ENCODE measurements at places on chromosomes 11 and 22.

- DNase-seq, result no peak
These were observed 22.5 kb upstream of the CYP2R1 start for GRCh38 chr11:14914536-14914935.

DNA sequence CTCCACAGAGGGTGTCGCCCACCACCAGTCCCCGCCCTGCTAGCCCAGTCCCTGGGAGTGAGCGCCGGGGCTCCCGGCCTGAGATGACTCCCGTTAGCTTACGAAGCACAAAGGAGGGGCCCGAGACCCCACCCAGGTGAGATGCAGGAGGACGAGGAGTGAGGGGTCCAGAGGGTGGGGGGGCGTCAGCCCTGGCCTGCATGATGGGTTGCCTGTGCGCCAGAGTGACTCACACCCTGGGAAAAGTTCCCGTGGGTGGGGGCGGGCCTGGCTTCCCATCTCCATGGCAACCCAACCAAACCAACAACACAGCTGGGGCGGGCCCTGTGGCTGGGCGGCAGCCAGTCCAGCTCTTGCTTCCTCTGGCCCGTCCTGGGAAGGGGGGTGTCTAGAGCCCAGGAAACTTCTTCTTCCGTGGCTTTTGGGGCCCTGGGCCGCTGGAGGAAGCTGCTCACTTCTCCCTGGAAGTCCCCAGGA is 4.5 kb downstream of the GAS2L1 start:
- DNase-seq, result peak; percentile 55

DNA sequence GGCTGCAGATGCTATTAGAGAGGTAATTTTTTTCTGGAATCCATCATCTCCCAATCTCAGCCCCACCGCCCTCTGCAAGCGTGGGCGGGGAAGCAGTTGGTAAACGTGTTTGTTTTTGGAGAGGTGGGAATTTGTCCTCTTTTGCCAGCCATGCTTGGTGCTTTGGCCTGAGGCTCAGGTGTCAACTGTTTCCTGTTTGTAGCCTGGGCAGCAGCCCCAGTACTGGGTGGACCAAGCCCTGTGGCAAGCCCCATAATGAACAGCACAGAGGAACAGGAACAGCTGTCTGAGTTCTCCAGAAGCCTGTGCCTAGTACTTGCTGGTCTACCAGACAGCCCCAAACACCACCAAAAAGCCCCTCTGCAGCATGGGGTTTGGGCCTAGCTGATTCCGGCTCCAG is 39.6 kb downstream of the POU2F3 start:
- DNase-seq, result no peak

DNA sequence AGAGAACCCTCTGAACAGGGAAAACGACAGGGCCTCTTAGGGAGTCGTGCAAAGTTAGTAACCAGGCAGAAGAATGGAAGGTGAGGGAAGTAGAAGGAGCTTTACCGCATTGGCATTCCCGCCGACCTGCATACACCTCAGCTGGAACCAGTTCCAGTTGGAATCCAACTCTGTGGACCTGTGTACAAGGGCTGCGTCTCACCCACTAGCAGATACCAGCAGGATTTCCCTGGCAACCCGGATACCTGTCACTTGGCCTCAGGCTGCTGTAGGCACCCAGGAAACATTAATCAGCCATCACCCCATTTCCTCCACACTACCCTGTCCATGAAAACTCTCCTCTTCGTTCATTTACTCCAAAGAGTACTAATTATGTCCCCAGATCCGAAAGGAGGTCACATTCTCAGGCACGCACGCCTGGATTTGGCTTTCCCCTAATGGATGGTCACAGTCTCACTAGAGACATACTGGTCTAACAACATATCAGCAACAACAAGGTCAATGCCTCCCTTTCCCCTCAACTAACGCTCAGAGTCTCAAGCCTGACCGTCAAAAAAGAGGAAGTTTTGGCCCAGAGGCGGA is 842 bp downstream of the ARFGAP2 start:
- DNase-seq, result no peak

DNA sequence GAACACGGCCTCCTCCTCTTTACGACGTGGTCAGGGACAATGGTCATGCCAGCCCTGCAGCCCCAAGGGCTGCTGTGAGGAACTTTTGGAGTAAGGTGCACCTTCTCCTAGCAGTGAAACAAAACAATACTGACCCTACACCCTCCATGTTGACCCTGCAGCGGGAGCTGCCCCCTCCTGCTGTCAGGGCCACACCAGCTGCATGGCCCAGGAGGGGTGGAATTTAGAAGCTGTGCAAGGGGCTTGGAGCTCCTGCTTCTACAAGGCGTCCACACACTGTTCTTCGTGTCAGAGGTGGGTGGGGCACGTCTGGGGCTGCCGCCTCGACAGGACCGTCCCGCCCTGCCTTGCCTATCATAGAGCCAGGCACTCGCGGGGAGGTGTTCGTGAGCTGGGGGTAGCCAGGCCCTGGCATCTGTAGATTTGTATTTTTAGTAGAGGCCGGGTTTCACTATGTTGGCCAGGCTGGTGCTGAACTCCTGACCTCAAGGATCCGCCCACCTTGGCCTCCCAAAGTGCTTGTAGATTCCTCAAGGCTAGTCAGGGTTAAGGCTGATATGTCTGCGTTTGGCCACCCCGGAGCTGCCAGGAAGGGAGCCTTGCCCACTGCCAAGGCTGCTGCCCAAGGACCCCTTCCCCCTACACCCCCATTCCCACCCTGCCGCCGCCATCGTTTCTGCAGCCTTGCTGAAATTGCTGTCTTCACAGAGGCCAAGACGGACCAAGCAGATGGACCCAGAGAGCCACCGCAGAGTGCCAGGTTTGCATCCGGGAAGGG is 15.9 kb downstream of the INCENP start:
- no peak for DNase-seq

GRCh38 chr22:48931452-48931851 is 896.2 kb downstream of the BRD1 start:
- DNase-seq, result no peak

DNA sequence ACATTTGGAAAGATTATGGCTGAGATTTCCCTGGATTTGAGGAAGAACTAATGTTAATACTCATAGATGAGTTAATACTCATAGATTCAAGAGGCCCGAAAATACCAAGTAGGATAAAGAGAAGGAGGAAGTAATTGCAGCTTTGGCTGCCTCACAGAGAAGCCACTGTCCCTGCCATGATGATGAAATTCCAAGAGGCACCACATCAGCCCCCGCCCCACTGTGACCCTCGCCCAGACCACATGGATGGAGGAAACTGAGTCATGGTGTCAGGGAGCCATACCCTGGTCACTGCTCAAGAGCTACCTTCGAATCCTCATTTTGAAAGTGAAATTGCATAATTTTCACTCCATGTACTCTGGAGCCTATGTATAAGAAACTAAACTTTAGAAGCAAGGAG is 92.9 kb upstream of the SLC22A12 start:
- DNase-seq, result no peak

DNA sequence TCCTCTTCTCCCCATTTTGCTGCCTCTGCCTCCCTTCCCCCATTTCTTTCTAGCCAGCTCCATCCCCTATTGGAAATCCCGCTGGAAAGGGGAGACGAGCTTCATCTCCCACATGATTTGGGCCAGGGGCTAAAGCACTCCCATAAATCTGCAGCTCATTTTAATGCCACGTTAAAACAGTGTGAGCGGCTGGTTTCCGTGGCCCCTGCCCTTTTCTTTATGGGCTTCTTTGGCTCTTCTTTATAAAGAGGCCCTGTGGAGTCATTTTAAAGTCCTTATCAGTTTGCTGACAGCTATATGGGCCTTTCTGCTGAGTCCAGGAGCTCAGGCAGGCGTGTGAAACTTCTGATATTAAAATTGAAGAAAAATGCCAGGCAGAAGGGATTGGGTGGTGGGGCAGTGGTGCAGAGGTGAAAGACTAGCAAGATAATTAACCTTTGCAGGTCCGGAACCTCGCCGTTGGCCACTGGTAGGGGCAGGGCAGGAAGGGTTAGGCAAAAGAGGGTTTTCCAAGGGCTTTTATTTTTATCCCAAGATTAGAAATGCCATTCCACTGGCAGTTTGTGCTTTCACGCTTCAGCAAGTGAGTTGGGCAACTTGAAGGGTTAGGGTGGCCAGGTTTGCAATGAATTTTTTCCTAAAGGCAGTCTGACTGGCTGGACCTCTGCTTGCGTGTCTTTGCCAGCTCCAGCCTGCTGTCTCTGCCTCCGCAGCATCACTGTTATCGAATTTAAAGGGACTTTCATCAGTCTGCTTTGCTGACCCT is 44.3 kb downstream of the EXT2 start:
- DNase-seq, result no peak

DNA sequence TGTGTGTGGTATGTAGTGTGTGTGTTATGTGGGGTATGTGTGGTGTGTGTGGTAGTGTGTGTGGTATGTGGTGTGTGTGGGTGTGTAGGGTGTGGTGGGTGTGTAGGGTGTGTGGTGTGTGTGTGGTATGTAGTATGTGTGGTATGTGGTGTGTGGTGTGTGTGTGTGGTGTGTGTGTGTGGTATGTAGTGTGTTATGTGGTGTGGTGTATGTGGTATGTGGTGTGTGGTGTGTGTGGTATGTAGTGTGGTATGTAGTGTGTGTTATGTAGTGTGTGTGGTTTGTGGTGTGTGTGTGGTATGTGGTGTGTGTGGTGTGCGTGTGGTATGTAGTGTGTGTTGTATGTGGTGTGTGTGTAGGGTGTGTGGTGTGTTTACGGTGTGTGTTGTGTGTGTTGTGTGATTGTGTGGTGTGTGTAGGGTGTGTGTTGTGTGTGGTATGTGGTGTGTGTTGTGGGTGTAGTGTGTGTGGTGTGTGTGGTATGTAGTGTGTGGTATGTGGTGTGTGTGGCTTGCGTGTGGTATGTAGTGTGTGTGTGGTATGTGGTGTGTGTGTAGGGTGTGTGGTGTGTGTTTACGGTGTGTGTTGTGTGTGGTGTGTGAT is 4.2 kb upstream of the PPP6R2 start:
- no peak for DNase-seq

DNA sequence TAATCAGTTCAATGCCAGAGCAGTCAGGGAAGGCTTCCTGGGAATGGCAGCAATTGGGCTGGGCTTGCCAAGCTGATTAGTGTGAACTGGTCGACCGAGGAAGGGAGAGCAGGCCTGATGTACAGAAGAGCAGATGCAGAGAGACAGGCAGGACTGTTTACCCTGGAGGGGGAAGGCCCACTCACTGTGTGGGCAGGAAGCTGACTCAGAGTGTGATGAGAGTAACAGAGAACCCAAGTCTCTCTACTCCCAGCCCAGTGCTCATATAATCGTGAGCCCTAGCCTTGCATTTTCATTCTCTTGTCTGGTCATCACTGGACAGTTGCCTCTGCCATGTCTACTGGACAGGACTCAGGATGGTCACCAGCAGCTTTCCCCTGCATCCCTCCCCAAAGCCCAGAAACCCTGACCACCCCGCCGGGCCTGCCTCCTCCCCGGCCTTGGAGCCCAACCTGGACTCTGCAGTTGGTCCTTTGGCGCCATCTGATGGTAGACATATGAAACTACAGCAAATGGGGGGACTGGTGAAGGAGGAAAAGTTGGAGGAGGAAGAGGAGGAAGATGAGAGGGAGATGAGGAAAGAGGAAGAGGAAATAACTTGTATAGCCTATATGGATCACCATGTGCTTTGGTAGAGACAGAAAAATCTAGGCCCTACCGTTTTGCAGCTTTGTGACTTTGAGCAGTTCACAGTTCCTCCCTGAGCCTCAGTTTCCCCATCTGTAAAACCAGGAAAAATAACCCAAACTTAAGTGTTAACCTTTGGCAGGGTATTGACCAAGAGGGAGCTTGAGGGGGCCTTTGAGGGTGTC is 43.4 kb upstream of the PRDM11 start:
- peak; percentile 85 for DNase-seq

- no peak for DNase-seq
These were observed 88.5 kb downstream of the GRAMD1B start for GRCh38 chr11:123518496-123519054.

DNA sequence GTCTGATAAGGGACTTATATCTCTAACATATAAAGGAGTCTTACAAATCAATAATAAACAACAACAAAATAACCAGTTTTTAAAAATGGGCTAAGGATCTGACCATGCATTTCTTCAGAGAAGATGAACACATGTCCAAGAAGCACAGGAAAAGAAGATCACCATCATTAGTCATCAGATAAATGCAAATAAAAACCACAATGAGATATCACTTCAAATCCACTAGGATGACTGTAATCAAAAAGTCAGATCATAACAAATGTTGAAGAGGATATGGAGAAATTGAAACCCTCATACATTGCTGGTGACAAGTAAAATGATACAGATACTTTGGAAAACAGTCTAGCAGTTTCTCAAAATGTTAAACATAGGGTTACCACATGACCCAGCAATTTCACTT is 61.2 kb upstream of the MYOD1 start:
- no peak for DNase-seq

DNA sequence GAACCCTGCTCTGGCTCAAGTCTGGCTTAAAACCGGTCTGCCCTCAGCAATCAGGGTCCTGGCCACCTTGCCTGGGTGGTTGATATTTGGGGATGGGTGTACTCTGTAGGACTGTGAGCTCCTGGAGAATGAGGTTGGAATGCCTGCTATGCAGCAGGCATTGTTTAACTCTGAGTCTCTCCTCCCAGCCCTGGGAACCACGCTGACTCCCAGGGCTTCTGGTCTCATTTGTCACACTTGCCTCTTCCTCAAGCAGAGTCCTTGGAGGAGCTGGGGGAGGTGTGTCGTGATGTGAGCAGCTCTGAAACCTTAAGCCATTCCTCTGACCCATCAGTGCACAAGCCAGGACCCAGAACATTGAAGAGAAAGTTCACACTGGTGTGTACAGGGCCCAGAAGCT is 340.1 kb downstream of the MN1 start:
- DNase-seq, result no peak

- peak; percentile 86 for DNase-seq
These were observed 6.5 kb downstream of the ARSA start for GRCh38 chr22:50621356-50621880.

GRCh38 chr11:69644071-69644961 is 3.4 kb downstream of the CCND1 start:
- no peak for DNase-seq

GRCh38 chr11:117195258-117195657 is 3.9 kb upstream of the TAGLN start:
- no peak for DNase-seq

- no peak for DNase-seq
These were observed 299.3 kb downstream of the BRD1 start for GRCh38 chr22:49528420-49528720.

- DNase-seq, result no peak
These were observed 55.7 kb upstream of the SHANK2 start for GRCh38 chr11:71307811-71308645.

DNA sequence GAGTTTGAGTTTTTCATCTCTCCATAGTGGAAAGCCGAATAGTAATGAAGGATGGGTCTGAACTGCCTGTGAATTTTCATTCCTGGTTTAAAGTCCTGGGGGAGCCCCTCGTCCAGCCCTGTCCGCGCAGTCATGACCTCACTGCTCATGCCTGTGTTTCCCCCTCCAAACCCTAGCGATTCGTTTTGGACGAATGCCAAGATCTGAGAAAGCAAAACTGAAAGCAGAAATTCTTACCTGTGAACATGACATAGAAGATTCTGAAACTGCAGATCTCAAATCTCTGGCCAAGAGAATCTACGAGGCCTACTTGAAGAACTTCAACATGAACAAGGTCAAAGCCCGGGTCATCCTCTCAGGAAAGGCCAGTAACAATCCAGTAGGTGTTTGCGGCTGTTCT is 30.5 kb downstream of the CDPF1 start:
- no peak for DNase-seq

GRCh38 chr11:60777106-60777505 is 8.0 kb upstream of the MS4A10 start:
- DNase-seq, result no peak

- DNase-seq, result no peak
These were observed 33.4 kb upstream of the WNT7B start for GRCh38 chr22:46010207-46010867.

Data from activated CD4-positive, alpha-beta T cell treated with anti-CD3 and anti-CD28 coated beads, Interleukin-2, Interleukin-4, amounts not matched to agents 100 ng/mL and 50 ng/mL, durations not matched to agents 16 hours and 8 hours (primary cell).